ENCODE measurements at places on chromosomes 3 and 15.

DNA sequence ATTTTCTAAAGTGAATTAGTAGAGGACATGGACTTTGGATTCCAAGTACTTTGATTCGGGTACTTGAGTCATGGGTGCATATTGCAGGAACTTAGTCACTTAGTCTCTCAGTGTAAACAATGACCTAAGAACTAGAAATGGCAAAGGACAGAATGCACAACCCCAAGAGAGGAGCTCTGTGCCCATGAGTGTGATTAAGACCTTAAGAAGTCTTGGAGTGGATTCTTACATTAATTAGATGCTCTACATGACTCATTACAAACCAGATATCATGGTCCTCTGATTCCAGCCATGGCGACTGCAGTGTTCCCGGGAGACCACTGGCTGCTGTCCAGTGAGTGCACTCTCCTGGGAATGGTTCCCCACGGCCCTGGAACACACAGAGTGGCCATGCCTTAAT, 251.5 kb downstream of the GABRG3 start:
- no peak for DNase-seq

DNA sequence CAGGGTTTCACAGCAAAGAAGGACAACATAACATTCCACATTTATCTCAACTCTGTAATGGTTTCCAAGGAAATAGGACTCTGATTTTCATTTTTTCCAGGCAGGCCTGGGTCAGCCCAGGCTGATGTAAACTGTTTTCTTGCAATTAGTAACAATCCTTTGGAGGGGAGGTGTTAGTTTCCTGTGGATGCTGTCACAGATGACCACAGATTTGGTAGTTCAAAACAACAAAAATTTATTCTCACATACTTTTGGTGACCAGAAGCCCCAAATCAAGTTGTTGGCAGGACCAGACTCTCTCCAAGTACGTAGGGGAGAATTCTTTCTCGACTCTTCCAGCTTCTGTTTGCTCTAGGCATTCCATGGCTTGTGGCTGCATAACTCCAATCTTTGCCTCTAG, 88.0 kb downstream of the EDEM1 start:
- DNase-seq, result no peak

DNA sequence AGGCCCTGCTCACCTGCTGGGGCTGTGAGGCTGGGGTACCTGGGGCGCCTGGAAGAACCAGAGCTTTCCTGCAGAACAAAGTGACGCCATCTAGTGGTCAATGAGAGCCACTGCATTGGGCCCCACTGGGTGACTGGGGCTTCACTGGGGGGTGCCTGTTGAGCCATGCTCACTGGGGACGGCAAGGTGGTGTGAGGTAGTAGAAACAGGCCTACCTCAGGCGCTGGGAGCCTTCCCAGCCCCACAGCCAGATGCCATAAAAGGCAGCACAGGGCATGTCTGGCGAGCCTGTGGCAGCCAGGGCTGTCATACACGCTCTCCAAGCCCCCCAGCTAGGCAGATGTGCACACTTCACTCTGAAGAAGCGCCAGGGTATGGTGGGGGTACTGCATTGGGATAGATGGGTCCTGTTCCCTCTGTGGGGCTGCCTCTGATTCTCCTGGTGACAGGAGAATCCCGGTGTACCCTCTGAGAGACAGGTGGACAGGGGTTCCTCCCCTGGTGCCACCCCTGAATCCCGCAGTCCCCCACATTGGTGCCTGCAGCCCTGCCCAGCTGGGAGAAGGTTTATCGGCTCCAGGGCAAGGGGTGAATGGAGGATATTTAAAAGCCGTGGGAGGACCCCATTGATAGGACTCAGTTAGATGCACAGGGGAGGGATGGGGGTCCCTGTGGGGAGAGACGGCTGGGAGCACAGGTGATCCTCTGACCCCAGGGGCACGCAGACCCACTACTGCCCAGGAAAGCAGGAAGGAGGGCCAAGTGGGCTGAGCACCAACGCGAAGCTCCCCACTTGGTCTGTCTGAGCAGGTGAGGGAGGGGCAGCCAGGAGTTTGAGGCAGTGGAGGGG, 178.8 kb downstream of the NSMCE3 start:
- DNase-seq, result no peak

- DNase-seq, result no peak
Measured at GRCh38 chr15:74453925-74454763, 6.8 kb downstream of the UBL7 start.

DNA sequence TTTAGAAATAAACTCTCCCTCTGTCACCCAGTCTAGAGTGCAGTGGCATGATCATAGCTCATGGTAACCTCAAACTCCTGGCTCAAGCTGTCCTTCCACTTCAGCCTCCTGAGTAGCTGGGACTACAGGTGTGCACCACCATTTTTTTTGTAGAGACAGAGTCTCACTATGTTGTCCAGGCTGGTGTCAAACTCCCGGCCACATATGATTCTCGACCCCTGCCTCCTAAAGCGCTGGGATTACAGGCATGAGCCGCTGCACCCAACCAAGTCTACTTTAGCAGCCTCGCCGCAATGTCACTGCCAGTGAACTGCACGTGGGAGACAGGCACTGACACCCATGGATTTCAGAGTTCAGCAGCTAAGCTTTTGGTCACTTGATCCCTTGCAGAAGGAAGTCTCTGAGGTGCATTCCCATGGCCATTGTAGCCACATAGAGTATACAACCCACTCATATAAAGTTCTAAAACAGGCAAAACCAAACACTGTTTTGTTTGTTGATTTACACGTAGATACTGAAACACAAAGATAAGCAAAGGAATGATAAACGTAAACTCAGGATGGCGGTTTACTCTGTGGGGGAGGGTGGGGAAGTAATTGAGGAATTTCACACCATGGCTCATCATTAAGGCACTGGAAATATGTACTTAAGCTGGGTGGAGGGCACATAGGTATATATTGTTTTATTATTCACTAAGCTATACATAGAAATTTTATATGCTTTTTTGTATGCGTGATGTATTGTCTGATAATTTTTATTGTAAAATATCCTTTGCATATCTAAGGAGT, 115.0 kb downstream of the MEX3B start:
- no peak for DNase-seq

GRCh38 chr15:92391640-92392039, 2.0 kb upstream of the ST8SIA2 start:
- no peak for DNase-seq

- no peak for DNase-seq
Measured at GRCh38 chr15:94588993-94589392, 357.6 kb downstream of the MCTP2 start.

GRCh38 chr3:44100298-44100695, 141.4 kb upstream of the TOPAZ1 start:
- DNase-seq, result no peak

DNA sequence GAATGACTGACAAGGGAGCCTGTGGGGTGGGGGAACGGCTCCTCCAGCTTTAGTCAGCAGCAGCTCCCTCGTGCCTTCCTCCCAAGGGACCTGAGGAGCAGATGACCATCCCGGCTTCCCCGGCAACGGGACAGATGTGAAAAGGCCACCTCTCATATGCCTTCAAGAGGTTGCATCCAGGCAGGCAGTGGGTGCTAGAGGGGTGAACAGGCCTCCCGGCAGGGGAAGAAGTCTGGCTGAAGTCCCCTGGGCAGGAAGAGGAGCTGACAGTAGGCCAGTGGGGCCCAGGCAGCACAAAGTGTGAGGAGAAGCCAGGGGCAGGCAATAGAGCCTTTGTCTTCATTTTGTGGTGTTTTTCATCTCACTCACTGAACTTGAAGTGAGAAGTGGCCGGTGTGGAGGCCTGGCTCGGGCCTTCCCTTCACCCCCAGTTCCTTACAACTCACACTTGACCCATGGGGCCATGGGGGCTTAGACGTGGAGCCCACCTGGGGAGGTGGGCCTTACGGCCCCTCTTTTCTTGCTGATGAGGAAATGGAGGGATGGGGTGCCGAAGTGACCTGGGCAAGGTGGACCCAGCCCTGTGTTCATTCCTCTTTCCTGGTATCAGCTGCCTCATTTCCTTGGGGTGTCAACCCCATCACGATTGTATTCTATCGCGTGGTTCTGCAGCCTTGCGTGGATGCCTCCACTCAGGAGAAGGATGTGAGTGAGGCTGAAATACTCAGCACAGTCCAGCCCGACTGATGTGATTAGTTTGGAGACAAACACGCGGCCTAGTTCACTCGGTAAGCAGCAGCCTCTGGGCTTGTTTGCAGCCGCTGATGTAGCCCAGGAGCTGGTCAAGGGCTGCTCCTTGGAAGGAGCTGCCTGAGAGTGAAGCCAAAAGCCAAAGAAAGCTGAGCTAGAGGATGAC, 115.5 kb upstream of the ALDH1A3 start:
- DNase-seq, result no peak

- no peak for DNase-seq
Measured at GRCh38 chr15:62781081-62781497, 261.5 kb upstream of the TPM1 start.

DNA sequence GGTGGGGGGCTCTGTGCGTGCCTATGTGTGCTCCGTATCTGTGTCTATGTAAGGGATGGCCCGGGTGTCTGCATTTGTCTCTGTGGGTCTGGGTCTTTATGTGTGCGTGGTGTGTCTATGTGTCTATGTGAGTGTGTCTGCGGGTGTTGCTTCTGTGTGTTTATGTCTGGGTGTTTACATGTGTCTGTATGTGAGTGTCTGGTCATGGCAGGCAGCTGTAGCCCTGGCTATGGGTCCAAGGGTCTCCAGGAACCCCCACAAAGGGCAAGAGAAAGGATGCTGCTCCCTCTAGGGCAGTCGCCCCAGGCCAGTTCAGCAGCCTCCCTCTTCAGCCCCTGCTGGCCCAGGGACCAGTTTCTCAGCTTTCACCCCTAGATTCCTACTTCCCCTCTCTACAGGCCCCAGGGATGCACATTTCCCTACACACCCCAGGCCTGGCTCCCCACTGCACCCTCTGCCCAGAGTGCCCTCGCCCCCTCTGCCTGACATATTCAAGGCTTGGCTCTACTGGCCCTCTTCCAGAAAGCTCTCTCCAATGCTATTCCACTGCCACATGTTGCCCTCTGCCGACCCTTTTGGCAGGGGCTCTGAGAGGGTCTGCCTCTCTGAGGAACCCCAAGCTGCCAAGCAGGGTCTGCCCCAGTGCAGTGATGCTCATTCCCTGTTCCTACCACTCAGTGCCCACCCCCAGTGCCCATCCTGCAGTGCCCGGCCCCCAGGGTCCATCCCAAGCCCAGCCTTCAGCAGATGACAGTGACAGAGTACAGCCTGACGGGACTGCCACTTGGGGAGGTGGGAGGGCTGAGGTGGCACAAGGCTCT, 1.0 kb upstream of the MYL3 start:
- DNase-seq, result no peak

DNA sequence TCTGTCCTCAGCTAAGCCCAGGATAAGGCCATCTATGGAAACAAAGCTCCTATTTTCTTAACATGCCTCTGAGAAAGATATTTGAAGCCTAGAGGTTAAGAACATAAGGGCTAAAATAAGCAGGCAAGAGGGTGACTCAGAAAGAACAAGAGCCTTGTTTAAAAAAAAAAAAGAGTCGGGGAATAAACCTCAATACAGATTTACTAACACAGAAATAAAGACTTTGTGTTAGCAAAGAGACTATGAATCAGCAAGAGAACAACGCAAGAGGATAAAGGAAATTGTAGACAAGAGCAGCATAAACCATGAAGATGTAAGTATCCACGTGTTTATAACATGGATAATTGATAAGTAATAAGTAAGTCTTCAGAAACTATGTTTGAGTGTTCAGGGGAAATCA, 36.0 kb downstream of the RAB27A start:
- no peak for DNase-seq

GRCh38 chr15:58694641-58695398, 54.7 kb downstream of the ADAM10 start:
- DNase-seq, result no peak

GRCh38 chr3:148591525-148591924, 106.2 kb upstream of the AGTR1 start:
- no peak for DNase-seq

- no peak for DNase-seq
Measured at GRCh38 chr3:47347217-47347801, 33.5 kb upstream of the PTPN23 start.

DNA sequence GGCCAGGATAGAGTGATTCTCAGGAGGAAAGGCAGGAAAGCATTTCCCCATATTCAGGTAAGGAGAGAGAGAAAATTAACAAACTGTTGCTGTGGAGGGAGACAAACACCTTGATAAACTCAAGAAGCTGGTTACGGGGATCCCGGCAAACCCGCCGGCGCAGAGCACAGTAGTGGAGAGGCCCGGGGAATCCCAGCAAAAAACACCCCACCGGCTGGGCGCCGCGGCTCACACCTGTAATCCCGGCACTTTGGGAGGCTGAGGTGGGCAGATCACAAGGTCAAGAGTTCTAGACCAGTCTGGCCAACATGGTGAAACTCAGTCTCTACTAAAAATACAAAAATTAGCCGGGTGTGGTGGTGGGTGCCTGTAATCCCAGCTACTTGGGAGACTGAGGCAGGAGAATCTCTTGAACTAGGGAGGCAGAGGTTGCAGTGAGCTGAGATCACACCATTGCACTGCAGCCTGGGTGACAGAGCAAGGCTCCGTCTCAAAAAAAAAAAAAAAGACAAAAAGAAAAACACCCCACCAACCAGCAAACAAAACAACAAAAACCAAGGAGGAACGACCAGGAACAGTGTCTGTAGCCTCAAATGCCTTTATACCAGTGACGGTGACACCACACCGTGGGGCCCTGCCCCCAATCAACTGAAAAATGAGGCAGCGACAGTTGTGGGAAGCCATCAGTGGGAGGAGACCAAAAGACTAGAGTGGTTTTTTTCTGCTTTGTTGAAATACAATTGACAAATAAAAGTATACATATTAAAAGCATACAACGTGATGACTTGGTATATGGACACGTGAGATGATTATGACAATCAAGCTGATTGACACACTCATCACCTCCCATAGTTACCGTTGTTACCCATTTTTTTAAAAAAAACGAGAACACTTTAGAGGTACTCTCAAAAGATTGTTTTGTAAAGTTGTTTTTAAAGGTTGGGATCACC, 40.2 kb upstream of the IDH2 start:
- DNase-seq, result no peak

DNA sequence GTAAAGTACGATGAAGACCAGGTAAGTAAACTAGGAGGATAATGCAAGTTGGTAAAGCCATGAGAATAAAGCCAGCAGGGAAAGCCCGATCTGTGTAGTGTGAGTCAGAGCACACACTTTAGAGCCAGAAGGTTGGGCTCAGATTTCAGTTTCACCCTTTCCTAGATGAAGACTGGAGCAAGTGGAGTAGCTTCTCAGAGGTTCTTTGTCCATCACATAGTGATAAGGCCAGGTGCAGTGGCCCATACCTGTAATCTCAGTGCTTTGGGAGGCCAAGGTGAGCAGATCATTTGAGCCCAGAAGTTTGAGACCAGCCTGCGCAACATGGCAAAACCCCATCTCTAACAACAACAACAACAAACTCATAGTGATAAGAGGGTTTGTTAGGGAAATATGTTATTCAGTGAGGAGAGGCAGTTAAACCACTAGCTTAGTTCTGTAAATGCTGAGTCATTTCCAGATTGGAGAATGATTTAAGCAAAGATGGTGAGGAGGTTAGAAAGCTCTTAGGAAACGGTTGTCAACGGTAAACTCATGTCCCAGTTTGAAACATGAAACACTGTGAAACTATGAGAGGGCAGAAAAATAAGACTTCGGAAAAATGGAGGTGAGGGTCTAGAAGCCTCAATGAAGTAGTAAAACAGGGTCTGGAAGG, 39.0 kb downstream of the IL12A start:
- DNase-seq, result no peak
